ENCODE measurements at places on chromosomes 2 and 18.

DNA sequence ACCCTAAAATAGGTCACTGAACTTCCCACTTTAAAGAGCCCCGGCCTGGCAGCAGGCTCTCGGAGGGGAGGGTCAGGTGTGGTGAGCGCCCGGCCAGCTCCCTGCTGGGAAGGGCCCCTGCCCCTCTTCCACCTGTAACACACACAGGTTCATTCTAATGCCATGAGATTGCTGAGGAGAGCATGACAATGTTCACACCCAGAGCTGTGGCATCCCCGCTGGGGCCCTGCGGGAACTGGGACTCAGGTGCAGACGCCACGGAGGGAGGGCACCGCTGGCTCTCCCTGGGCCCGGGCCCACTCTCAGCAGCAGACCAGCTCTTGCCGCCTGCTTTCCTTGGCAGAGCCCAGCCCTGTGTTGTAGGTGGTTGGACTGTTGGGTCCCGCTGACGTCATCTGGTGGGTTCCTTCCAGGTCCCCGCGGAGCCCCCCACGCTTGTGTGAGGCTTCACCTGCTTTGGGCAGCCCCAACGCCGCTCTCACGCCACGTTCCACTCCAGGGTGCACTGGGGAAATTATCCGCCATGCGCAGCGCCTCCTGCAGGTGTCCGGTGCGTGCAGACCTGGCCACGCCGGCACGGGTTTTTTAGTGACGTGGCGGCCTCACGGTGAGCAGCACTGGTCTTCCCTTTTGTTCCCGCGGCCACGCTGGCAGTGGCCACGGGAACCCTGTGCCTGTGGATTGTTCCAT is 50.4 kb upstream of the KCNG2 start:
- DNase-seq = no peak

DNA sequence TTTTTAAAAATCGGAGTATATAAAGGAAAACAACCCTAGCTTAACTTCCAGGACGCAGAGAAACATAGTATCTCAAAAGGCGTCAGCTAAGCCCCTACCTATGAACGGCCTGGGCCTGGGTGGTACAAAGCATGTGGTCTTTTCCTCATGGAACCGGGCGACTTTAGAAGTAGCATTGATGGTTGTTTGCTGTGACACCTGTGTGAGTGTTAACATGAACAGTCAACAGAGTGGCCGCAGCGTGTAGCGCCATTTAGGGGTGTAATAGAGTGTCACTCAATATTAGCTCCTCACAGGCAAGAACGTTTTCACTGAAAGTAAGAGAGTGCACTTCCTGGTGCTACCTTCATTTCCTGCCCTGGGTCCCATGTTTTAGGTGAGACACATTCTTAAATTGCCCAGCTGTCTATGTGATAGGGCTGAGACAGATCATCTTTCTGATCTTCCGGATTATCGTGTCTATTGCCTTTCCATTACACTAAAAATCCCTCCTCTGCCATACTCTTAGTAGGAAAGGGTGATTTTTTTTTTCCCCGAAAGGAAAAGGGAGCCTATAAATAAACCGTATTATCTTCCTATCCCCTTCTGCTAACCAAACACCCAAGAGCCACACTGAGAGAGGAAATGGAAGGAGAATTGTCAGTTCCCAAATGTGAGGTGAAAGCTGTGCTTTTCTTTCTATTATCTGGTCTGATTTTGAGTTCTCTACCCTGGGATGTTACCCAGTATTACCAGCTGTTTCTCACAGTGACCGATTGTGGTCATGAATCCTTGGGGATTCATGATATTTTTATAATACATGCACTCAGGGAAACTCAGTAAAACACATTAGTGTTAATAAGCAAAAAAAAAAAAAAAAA is 1.3 kb downstream of the GORASP2 start:
- no peak for DNase-seq

DNA sequence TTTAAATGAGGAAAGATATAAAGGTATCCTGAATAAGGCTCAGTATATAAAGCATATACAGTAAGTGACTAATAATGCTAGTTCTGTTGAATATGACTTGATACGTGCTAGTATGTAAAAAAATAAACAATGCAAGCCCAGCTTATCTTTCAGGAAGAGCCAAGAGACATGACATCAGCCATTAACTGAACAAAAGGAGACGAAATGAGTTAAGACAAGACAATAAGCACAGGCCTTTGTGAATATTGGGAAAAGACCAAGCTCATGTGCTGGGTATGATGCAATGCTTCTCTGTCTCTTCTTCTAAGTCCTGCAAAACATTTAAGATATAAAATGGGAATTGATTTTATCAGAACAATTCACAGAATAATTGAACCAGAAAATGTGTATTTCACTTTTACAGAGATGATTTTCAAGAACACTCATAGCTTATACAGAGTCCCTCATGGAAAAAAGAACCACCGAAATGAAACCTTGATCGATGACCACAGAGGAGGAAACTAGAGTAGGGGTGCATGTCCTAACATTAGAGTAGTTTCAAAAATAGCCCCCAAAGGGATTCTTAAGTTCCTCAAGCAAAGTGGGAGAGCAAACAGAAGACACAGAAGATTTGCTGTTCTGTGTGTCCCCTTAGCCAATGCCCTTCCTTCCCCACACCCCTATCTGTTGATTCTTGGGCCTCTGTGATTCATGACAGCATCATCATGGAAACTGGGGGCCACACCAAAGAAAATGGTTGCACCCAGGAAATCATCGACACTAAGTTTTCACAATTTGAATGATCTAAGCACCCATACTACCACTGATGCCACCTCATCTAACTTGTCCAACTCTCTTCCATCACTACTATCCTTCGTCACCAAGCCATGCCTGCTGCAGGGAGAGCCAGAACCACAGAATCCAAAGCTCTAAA is 68.0 kb upstream of the CRIM1 start:
- no peak for DNase-seq

- no peak for DNase-seq
Measured at GRCh38 chr18:55465313-55465712, 122.7 kb downstream of the TCF4 start.

DNA sequence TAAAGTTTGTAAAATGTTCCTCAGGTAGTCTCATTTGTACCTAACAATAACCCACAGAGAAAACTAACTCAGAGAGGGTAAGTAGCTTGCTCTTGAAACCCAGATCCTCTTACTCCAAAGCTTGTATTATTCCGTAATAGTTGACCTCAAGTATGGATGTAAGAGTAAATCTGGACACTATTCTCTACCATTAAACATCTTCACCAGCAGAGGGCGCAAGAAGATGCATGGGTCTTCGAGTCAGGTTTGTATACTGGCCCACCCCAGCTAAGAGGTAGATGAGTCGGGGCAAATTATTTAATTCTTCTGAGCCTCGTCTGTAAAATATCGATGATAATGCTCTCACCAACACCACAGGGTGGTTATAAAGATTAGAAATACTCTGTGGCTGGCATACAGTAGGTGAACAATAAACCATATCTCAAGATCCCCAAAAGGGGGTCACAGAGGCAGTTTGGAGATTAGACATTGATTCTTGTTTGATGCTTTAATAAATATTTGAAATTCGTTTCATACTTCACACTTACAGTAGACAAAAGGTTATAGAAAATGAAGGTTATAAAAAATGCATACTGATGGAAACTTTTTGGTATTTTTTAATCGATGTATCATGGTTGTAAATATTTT is 3.5 kb upstream of the CABLES1 start:
- DNase-seq = no peak

DNA sequence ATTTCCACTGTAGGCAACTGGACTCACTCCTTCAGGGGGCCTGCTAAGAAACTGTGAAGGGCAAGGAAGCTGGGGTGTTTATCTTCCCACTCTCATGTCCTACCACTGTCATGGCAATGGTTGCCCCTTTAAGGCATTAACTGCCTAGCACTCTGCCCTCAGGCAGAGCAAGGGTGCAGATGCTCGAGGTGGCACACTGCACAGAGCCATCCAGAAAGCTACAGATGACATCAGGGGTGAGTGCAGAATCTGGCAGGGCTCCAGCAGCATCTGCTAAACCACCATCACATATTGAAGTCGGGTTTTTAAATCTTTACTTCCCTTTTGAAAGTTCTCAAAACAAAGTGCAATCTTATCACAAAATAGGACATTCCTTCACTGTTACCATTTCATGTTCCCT is 75.4 kb downstream of the RAPGEF4 start:
- DNase-seq = no peak

DNA sequence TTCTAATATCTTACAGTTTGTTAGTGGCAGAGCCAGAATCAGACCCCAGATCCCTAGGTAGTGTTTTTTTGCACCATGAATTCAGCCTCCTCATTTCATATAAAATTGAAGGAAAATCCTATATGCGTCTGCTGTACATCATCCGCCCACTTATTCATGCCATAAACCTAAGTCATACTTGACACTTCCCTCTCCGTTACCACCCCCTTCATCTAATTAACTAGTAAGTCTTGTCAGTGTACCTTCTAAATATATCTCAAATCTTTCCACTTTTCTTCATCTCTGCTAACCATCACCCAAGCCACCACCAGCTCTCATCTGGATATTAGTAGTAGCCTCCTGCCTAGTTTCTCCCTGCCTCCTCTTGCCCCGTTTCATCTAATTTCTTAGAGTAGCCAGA is 248.7 kb upstream of the SIX3 start:
- no peak for DNase-seq

GRCh38 chr18:79164706-79165105 is 95.5 kb downstream of the ATP9B start:
- no peak for DNase-seq

DNA sequence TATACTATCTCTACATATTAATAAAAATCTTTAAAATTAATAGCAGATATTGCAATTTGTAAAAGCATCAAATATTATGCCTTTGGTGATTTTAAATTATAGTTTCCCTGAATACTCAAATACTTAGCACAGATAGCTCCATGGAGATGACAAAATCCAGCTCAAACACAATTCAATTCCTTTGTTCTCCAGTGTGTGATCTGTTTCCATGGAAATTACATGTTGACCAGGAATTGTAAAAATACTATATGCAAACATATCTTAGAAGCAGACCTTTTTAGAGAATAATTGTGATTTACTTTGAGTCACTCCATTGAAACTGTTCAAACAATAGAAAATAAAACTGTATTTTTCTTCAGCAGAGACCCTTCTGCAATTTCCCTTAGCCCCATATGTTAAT is 68.3 kb downstream of the FAM161A start:
- DNase-seq = no peak

DNA sequence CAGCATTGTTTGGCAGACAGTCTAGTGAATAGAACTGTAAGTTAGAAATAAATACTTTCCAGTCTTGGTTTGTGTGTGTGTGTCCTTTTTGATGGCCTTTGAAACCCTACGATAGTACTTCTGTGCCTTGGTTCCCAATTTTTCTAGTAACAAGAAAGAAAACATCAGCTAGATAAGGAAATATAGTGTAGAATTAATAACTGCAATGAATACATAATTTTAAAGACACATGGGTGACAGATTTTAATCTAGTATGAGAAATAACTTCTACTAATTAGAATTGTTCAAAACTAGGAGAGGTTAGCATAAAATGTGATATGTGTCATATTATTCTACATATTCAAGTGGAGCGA is 44.5 kb upstream of the NEMP2 start:
- DNase-seq = no peak

DNA sequence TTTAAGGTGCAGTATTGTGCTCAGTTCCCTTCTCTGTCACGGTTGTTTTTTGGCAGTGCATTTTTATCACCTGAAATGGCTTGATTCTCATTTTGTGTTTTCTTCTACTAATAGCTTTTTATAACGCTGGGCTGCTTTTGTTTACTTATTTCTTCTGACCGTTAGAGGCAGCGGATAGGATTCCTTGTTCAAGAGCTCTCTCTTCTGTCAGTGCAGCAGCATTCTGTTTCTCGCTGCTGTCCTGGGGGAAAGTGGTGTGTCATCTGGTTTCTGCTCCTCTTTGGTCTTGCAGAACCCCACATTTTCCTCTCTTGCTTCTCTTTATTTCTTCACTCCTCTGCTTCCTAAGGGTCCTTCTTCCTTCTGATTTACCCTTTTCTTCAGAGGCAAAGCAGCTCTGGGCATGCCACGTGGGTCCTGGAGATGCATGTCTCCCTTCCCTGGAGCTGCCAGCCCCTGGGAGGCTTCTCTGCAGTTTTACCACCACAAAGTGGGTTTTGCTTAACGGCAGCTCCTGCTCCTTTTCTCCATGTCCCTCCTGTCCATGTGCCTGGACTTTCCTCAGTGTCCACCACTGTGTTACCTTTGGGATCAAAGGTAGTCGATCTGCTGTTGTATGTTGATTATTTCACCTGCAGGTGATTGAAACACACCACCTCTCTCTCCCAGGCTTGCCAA is 47.3 kb upstream of the SNTG2 start:
- no peak for DNase-seq

DNA sequence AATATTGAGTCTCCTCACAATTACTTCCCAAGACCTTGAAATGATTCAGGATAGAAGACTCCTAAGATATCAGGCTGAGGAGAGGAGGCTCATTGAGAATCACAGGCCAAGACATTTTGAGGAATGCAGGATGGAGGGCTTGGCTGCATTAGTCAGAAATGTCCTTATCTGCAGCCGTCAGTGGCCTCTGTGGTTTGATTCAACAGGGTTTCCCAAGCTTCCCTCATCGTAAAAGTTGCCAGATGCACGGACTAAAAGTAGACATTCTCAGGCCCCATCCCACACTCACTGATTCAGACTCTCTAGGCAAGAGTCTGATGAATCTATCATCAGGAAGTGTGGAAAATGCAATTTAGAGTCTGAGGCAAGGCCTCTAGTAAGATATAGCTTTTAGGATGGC is 34.0 kb upstream of the TMEM178A start:
- no peak for DNase-seq
